Right lobe of liver (tissue), 6 donors: ENCODE measurements at places on chromosomes 11 and 22.

DNA sequence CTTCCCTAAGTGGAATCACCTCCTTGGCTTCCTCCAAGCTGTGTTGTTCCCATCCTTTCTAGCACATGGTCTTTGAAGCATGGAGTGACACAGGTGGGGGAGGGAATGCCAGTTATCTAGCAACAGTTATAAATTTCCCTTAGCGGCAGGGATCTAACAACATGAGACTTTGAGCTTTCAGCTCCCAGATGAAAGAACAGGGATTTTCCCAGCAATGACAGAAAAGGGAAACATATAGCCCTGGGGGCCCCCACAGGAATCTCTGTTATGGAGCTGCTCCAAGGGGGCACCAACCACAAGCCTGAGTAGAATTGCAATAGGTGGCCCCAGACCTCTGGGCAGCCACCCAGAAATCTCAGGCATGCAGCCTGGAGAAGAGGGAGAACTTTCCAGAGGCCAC lies 163.0 kb downstream of the GRIK4 start:
- DNase-seq = no peak

DNA sequence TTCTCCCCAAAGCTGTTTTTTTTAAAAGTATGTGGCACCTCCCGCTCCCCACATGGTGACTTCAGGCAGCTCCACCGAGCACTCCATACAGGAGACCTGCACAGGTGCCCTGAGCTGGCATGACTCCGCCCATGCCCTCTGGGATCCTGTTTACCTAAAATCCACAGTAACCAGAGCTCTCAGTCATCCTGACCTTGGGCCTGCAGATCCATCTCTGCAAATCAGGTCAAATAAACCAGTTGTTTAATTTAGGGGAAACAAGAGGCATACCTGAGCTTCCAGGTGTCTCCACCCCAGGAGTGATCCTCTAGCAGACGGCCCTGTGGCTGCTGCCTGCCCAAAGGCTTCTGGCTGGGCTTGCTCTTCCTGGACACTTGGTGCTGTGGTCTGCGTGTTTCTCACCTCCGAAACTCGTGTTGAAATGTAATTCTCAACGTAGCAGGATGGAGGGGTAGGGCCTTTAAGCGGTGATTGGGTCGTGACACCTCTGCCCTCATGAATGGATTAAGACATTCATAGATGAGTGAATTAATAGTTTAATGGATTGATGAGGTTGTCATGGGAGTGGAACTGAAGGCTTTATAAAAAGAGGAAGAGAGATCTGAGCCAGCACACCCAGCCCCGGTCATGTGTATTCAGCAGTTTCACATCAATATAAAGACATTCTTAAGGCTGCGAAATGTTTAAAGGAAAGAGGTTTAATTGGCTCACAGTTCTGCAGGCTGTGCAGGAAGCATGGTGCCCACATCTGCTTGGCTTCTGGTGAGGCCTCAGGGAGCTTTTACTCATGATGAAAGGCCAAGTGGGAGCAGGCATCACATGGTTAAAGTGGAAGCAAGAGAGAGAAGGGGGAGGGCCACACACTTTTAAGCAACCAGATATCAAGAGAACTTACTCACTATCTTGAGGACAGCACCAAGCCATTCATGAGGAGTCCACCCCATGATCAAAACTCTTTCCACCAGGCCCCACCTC lies 34.1 kb downstream of the LINC01488 start:
- DNase-seq = no peak

DNA sequence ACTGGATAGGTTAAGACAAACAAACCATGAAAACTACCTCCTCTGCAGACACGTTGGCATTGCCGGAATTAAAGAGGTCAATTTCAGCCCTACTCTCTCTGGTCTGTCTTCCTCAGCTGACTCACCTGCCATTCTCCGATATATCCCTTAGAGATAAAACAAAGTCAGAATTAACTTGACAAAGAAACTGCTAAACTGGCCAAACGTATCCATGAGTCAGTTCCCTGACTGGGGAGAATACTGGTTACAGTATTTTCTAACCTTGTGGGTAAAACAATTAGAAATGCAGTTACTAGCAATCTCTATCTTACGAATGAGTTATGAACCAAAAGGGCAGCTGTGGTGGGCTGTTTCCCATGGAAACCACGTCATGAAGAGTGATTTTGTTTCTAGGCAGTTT lies 96.2 kb downstream of the RDX start:
- no peak for DNase-seq

- DNase-seq = no peak
Observed at GRCh38 chr22:49880281-49880680, 26.6 kb downstream of the ZBED4 start.

- no peak for DNase-seq
Observed at GRCh38 chr11:117855186-117855845, 21.1 kb downstream of the FXYD6 start.

DNA sequence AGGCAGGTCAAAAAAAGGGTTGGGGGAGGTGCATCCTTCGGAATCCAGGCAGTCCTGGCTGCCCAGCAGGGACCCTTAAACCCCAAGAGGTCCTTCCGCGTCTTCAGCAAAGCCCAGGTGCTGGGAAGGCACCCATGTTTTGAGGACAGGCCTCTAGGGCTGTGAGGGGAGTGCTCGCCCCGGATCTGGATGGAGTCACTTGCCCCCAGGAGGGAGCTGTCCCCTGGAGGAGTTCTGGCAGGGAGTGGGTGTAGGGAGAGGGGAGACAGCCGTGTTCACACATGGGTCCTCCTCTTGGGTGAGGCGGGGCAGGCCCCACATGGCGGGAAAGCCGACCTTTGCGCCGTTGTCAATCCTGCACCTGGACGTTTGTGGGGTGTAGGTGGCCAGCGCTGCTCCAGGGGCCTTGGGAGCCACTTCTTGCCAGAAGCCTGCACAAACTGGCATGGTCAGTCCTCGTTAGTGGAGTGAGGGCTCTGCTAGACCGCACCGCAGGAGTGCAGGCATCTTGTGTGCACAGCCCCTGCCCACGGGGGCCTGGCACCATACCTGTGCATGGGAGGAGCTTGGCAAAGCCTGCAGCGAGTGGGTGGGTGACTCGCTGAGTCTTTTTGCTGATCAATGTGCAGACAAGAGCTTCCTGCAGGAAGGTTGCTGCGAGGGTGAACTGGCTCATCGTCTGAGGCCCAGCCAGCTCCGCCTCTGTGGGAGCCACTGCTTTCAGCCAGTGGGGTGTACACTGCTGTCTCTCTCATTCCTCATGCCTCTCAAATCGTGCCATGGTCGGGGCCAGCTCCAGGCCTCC lies 16.0 kb downstream of the PPIL2 start:
- DNase-seq = no peak

GRCh38 chr11:98455500-98456307 lies 565.0 kb upstream of the CNTN5 start:
- no peak for DNase-seq

DNA sequence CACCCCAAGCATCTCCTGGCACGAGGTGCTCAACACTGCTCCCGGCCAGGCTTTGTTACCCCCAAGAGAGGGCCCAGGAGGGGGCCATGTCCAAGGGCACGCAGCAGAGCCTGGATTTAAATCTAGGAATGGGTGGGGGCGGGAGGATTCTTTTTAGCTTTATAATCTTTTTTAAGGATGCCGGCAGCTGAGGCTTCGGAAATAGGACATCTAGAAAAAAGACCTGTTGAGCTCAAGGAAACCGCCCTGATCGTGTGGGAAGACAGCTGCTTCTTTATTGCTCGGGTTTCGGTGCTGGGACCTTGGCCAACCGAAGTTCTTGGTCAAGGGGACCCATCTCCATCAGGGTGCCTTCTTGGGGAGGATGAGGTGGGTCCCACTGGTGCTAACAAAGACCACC lies 317.9 kb downstream of the CTTN start:
- DNase-seq = no peak

GRCh38 chr11:10401696-10402392 lies 53.2 kb upstream of the AMPD3 start:
- DNase-seq = no peak

GRCh38 chr11:61141601-61142028 lies 19.6 kb downstream of the VPS37C start:
- no peak for DNase-seq

GRCh38 chr11:125675196-125675595 lies 5.5 kb downstream of the ACRV1 start:
- no peak for DNase-seq

- no peak for DNase-seq
Observed at GRCh38 chr11:34843271-34843670, 72.9 kb downstream of the APIP start.
